ENCODE measurements at places on chromosomes 1 and 21.

GRCh38 chr1:200784576-200784975 lies 45.9 kb downstream of the CAMSAP2 start:
- DNase-seq = no peak

DNA sequence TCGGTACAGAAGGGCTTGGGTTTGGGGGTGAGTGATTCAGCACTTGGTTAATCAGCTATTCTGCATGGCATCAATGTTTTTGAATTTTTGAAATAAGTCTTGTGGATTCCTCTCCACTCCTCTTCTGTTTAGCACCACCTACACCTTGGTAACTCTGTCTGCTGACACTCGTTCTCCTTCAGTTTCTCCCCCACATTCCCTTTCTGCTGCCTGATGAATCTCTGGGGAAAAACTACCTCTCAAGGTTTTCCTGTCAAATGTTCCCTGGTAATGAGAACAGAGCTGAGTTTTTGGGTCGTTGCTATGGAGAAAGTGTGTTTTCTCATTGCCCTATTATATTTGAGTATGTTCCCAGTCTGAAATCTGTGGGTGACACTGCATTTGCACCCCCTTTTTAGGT lies 108.2 kb downstream of the GABPA start:
- DNase-seq = no peak

GRCh38 chr21:43814215-43815106 lies 25.1 kb downstream of the RRP1 start:
- DNase-seq = no peak

DNA sequence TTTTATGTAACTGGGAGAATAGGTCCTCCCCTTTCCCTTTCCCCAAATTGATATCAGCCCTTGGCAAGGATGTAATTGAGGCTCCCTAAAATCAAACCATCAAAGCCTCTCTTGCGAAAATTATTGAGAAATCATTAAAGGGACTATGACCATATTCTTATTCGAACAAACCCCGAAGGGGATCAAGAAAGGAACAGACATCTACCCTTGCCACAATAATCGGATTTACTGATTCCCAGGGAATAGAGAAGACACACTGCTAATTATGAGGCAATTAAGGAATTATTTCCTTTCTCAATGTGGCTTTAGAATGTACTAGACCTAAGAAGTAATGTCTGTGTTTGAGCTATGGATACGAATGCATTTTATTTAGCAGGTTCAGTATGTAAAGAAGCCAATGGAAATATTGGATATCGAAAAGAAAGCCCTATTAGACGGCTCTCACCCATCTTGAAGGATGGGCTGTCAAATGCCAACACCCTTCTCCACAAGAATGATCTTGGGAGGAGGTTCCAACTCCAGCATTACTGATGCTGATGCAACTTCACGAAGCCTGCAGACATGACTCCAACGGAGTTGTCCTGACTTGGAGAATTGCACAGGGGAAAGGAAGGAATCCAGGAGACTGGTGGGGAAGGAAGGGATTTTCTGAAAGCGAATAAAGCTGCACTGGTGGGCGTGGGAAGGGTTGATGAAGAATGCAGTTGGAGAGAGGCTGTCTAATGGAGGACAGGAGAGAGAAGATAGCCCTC lies 11.6 kb upstream of the PTPRF start:
- no peak for DNase-seq

DNA sequence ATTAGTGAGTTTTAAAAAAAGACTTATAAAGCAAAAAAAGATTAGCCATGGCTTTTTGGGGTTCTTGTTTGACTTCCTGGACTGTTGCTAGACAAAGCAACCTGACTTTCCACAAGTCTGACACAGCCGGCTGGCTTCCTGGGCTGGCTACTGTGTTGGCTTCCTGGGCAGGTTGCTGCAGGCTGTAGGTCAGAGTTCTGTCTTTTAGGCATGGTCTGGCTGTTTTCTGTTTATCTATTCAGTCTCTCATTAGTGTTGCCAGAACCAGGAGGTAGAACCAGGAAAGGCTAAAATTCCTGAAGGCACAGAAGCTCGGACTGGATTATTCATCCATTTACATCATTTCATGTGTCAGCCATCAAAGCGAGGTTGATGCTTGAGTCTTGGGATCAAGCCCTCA lies 88.6 kb upstream of the SLC35F3 start:
- DNase-seq = no peak

- DNase-seq = no peak
These were observed 25.0 kb upstream of the HIVEP3 start for GRCh38 chr1:41943717-41944116.

GRCh38 chr1:185154912-185155513 lies 1.7 kb downstream of the TRMT1L start:
- DNase-seq = peak; percentile 52

- DNase-seq = no peak
These were observed 176.1 kb downstream of the CACNA1E start for GRCh38 chr1:181659321-181659957.

DNA sequence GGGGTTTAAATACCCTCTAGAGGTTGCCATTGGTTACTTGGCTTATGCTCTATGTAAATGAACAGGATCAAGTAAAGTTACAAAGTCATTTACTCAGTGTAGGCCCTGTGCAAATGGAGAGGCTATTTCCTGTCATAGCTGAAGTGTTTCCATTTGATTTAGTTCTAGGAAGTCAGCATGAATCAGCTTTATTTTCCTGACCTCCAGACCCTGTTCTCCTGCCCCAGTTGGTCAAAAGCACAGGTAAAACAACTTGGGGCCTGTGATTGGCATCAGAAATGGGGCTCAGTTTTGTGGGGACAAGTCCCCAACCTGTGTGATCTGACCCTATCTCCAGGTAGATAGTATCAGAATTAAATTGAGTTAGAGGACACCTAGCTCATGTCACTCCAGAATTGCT lies 239.9 kb downstream of the HHAT start:
- DNase-seq = no peak

GRCh38 chr1:243508303-243508713 lies 252.5 kb downstream of the SDCCAG8 start:
- no peak for DNase-seq

GRCh38 chr1:200258447-200259375 lies 151.1 kb downstream of the ZNF281 start:
- DNase-seq = peak; percentile 63

DNA sequence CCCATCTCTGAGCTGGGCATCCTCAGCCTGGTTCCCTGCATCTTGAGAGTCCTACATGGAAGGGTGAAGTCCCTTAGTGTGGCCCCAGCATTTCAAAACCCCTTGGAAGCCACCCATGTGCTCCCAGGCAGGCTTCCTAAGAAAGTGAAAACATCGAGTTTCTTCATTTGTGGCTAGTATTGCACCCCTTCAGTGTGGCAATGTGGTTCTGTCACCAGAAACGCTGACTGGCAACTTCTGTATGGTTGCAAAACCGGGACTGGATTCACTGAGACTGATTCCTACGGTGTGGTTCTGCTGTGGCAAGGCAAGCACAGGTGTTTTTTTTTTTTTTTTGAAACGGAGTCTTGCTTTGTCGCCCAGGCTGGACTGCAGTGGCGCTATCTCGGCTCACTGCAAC lies 9.0 kb upstream of the IFNGR2 start:
- no peak for DNase-seq

- no peak for DNase-seq
These were observed 15.2 kb upstream of the FAM89A start for GRCh38 chr1:231055271-231055670.

All from RKO (cell line).